ENCODE measurements at places on chromosomes 12 and 14. TPM values are rescaled to one million over a fixed set of nuclear protein-coding genes. Genes with fewer than 3 reads are reported as not detected.

The UBE2N gene
- total RNA-seq = 97.2 TPM

The OTX2 gene
- not detected for total RNA-seq

The ACRBP gene
- 1.6 TPM for total RNA-seq

The DCN gene
- 1.4 TPM for total RNA-seq

The RASSF8 gene
- 79.4 TPM for total RNA-seq

The RPS6KL1 gene
- total RNA-seq = 14.7 TPM

The ABCC9 gene
- total RNA-seq = under 0.01 TPM

The C12orf56 gene
- not detected for total RNA-seq

The JPH4 gene
- not detected for total RNA-seq

The KRT3 gene
- not detected for total RNA-seq

Measured in vein endothelial cell (primary cell).